ENCODE measurements at places on chromosomes 13 and 19. TPM values are rescaled to one million over a fixed set of nuclear protein-coding genes. Genes with fewer than 3 reads are reported as not detected.

GRCh38 chr19:21260164-21260847, 68.9 kb downstream of the ZNF708 start:
- no peak for DNase-seq
- no peak overlapping the region for H3K4me3 ChIP-seq
- no peaks in the 10 kb centered on the region for H3K27me3 ChIP-seq
- no peaks in the 10 kb centered on the region for H3K4me1 ChIP-seq

DNA sequence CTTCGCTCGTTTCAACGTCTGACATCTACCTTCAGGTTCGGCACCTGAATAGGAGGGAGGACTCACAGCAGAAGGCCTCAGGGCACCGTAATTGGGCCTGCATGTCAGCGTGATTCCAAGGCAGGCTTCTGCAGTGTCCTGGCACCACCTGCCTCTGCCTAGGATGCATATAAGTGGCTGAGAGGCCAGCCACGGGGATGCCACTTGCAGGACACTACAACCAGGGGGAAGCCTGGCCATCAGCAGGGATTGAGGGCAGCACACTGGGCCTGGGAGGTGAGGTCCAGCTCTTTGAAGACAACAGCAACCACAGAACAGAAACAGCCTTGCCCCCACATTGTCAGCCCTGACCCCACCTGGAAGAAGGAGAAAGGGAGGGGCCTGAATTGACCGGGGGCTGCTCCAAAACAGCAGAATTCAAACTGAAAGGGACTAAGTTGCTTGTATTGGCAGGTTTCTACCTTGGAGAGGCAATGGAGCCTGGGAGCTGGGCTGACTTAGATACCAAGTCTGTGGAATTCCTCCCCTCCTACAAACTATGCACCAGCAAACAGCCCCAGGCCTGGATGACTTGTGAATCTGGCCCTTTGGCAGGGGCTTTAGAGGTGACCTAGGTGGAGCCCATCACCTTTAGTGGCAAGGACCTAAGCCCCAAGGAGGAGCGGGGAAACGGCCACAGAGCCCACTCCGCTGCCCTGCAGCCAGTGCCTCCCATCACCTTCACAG, 34.1 kb upstream of the POMP start:
- H3K27ac ChIP-seq, result no peak overlapping the region
- no peaks in the 10 kb centered on the region for H3K36me3 ChIP-seq
- H3K27me3 ChIP-seq, result no peaks in the 10 kb centered on the region

GRCh38 chr13:107450931-107451330, 764.4 kb downstream of the LIG4 start:
- DNase-seq, result no peak
- H3K27ac ChIP-seq, result no peak overlapping the region
- no peaks in the 10 kb centered on the region for H3K36me3 ChIP-seq
- no peaks in the 10 kb centered on the region for H3K27me3 ChIP-seq
- H3K4me1 ChIP-seq, result no peaks in the 10 kb centered on the region

GRCh38 chr13:43629691-43630480, 156.9 kb downstream of the ENOX1 start:
- no peak for DNase-seq
- no peaks in the 10 kb centered on the region for H3K27me3 ChIP-seq
- no peak overlapping the region for H3K27ac ChIP-seq
- no peaks in the 10 kb centered on the region for H3K36me3 ChIP-seq

The ZNF429 gene
- 12.6 TPM for total RNA-seq

The OR1I1 gene
- total RNA-seq, result not detected
